ENCODE measurements at places on chromosomes 5 and 9. TPM values are rescaled to one million over a fixed set of nuclear protein-coding genes. Genes with fewer than 3 reads are reported as not detected.

Gene AQP3
- 47.7 TPM for total RNA-seq

Gene ARHGEF39
- 0.13 TPM for total RNA-seq

Gene ACOT12
- total RNA-seq, result not detected

Gene PRDM9
- not detected for total RNA-seq

DNA sequence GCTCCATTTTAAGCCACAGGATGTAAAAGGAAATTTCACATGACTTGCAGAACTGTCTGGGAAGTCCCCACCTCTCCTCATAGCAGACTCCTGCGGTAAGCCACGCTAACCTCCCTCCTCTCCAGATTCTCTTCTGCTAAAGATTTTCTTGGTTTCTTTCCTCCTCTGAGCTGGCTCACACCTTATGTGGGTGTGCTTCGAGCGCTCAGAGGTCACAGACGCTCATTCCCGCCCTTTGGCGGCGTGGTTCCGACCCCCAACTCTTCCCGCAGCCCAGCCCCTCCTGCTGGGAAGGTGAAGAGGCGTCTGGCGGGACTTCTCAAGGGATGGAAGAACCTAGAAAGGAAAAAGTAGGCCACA lies 32.9 kb upstream of the CDK20 start:
- DNase-seq, result no peak

DNA sequence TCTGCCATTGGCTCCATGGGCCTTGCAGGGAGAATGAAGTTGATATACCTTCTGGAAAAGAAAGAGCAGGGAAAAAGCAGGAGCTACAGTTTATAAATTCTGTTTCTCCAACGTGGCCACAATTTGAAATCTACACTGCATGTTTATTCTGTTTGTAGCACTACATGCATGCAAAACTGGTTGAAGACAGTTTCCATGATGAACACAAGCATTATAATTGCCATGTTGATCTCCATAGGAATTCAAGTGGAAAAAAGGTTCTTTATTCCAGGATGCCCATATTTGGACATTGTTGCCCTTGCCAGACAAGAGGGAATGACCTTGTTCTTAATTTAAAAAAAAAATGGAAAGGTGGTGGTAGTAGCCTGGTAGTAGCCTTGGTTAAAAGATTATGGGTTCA lies 69.2 kb upstream of the PALM2AKAP2 start:
- no peak for DNase-seq

- DNase-seq, result no peak
Measured at GRCh38 chr5:33832404-33833236, 59.2 kb downstream of the ADAMTS12 start.

GRCh38 chr5:52738095-52738506 lies 49.6 kb upstream of the ITGA1 start:
- peak; percentile 47 for DNase-seq

- DNase-seq, result no peak
Measured at GRCh38 chr5:6583049-6583880, 49.6 kb downstream of the NSUN2 start.

- DNase-seq, result no peak
Measured at GRCh38 chr5:116740771-116741170, 166.1 kb upstream of the SEMA6A start.

- DNase-seq, result no peak
Measured at GRCh38 chr5:141781910-141782309, 96.3 kb downstream of the PCDH1 start.

DNA sequence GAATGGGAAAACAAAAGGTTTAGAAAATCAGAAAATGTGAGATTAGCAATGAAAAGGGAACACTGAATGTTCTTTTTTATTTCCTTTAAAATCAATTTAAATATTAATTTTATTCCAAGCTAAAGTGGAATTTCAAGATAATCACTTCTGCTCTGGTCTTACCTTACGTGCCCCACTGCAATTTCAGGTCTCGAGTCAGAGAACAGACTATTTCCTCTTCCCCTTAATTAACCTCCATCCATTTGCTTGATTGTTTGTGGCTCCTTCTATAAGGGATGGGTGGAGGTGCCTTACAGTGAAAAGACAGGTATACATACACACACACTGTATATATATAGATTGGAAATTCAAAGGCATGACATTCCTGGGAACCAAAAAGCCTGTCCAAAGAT lies 137.1 kb downstream of the SUSD1 start:
- no peak for DNase-seq

DNA sequence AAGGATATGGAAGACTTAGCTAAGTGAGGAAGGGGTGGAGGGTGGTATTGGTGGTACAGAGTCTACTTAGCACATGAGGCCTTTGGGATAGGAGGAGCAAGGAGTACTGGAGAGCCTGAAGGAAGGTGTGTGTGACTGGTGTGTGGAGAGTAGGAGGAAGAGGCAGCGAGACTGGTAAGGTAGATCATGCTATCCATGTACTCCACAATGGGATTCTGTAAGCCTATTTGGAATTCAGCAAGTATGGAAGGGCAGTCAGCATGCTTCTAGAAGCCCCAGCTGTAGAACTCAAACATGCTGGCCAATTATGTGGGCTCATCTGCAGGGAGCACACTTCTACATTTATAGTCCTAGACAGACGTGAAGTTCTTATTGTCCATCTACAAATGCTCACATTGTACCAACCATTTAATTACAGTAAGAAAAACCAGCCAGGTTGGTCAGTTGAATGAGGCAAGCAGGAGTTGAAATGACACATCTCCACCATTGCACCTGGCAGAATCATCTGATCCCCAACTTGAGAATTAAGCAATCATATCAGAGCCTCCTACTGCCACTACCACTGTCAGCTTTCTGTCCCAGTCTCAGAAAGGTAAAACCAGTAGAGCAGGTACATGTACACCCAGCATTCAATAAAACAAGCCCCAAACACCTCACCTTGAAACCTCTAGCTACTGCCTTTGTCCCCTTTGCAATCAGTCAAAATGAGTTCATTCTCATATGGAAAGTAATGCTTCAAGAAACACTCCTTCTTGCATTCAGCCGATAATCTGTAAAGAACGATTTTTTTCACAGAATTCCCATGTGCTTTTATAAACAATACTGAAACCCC lies 60.9 kb upstream of the GLRX start:
- peak; percentile 79 for DNase-seq

- DNase-seq, result no peak
Measured at GRCh38 chr5:157188270-157188669, 7.6 kb downstream of the ITK start.

DNA sequence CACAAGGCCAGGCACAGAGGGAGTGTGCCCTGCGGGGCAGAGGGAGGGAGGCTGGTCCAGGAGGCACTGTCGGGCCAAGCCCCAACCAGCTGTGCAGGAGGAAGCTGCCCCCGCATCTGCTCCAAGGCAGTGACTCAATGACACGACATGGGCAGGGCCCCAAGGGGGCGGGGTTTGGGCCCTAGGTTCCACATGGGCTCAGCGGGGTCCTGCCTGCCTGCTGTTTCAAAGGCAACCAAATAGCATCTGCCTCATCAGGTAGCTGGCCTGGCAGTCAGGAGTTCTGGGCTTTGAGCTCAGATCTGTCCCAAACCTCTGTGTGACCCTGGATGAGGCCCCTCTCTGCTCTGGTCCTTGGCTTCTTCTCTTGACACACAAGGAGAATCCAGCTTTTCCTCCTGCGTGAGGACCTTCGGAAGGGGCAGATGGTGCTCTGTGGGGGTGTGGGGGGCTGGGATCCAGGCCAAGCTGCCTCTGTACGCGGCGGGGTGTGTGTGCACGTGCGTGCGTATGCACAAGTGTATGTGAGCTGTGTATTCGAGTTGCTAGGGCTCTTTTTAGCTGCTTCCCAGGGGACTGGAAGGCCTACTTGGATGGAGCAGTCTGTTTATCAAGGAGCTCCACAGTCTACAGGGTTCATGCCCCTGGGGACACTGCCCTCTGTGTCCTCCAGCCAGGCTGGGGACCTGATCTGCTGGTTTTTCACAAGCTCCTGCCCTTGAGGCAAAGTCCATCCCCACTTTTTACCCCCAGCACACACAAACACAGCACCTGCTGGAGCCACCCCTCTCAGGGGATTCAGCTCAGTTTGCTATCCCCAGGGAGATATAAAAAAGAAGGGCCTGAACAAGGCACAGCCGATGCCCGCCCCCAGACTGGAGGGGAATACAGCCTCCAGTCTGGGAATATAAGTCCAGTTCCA lies 138.9 kb downstream of the RGS3 start:
- DNase-seq, result peak; percentile 82

Data from bronchial epithelial cell (primary cell).